Activated naive CD4-positive, alpha-beta T cell treated with Interleukin-2 at 50 U/mL for 16 hours (primary cell): ENCODE measurements at places on chromosomes 11 and 22.
A peak's percentile ranks its signal among the peaks of the same experiment; 100 is the strongest.

- DNase-seq, result no peak
Measured at GRCh38 chr11:64409707-64410403, 50.9 kb downstream of the RPS6KA4 start.

DNA sequence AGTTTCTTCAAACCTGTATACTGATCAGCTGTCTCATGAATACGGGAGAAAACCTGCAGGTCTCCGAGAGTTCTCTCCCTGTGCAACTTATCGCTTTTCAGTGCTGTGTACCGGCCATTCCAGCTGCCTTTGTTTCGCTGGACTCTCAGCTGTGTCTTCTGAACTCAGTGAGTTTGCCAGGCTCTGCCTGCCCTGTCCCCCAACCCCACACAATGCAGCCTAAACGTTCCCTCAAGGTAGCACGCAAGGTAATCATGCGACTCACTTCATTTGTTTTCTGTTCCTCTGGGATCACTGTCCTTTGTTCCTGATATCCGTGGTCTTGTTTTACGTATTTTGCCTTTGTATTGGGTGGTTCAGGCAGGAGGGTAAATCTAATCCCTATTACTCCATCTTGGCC is 13.5 kb downstream of the RBM7 start:
- DNase-seq, result no peak

- no peak for DNase-seq
Measured at GRCh38 chr11:1381793-1382425, 7.8 kb upstream of the BRSK2 start.

DNA sequence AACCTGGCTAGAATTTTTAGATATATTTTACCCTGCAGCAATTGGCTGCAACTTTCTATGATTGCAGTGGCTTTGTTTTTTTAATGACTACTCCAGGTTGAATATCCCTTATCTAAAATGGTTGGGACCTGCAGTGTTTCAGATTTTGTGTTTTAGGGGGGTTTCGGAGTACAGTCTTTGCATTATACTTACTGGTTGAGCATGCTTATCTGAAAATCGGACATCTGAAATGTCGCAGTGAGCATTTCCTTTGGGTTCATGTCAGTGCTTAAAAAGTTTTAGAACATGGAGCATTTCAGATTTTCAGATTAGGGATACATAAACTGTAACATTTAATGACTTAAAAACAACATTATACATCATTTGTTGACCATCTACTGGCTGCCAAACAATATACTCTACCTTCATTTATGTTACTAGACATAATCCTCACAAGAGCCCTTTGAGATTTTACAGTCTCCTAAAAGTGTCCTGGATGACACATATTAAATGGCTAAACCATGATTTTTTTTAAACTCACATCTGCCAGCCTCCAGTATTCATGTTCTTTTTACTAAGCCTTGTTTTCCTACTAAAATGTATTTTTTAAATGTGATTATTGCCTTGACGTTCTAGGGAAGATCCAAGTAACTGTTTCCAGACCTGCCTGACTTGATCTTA is 66.3 kb downstream of the PRMT3 start:
- no peak for DNase-seq

DNA sequence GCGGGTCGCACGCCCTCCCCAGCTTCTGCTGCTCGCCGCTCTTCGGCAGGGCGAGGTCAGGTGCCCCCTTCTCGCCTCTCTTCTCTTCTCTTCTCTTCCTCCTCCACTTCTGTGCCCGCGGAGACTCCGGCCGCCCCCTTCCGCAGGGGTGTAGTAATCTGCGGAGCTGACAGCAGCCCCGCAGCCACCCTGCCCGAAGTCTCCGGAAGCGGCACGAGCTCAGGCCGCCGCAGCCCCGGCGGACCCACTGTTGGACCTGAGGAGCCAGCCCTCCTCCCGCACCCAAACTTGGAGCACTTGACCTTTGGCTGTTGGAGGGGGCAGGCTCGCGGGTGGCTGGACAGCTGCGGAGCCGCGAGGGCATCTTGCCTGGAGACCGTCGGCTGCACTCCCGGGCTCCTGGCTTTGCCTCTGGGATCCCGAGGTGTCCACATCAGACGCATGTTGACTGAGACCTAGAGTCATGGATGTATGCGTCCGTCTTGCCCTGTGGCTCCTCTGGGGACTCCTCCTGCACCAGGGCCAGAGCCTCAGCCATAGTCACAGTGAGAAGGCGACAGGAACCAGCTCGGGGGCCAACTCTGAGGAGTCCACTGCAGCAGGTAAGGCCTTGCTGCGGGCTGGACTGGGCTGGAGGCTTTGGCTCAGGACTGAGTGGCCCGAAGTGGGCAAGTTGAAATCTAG is 486 bp downstream of the STIM1 start:
- DNase-seq, result peak; percentile 54

DNA sequence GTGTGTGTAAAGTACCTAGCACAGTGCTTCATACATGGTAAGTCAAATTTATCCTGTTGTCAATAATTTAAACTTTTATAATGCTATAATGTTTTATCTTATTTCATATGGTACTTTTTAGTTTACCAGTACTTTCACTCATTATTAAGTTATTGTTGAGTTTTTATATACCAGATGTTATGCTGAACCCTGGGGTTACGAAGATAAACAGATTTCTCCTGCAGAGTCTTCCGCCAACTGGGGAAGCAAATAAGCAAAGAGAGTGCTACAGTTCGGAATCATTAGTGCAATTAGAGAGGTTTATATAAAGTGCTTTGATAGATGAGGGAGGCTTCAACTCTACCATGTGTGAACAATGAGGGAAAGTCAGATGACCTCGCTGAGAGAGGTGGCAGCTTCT is 362.3 kb downstream of the DYNC2H1 start:
- no peak for DNase-seq

DNA sequence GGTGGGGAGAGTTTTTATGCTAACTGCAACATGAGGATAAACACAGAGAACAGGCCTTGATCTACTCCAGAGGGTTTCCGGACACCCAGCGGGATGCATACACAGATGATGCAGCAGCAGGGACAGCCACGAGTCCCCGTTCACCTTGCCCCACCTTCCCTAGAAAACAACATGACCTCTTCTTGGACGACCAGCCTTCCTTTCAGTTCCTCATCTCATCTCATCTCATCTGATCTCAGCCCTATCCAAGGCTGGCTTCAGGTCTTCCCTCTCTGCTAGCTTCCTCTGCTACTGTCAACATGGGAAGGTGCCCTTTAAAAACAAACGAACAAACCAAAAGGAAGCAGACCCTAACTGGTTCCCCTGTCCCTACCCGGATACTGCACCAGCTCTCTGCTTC is 1356.2 kb downstream of the TBC1D22A start:
- no peak for DNase-seq

GRCh38 chr11:95723361-95723942 is 66.1 kb downstream of the FAM76B start:
- DNase-seq, result no peak

- DNase-seq, result no peak
Measured at GRCh38 chr22:17496841-17497240, 66.5 kb upstream of the SLC25A18 start.

DNA sequence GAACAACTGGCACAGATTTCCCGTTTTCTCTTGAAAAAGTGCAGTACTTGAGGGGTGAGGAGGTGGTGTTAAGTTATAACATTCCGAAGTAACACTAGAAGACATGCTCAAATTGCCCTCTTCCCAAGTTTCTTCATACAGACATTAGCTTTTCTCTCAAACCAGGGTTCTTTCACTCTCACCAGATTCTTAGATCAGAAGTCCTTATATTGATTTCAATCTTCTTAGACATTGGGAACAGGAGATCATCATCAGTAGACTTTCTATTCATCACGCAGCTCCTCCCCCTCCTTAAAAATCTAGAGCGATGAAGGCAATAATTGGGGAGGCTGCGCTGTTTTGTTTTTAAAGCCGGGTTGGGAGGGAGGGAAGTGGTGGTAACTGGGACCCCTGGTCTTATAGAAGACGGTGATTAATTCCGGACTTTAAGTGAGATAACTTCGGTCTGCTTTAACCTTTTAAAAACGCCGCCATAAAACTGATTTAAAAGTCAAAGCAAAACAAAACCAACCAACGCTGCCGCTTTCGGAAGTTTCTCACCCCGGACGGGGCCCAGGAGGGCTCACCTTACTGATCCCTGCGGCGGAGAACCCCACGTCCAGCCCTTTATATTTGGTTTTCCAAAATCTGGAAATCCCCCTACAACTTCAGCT is 665 bp downstream of the USP28 start:
- DNase-seq, result no peak

- DNase-seq, result no peak
Measured at GRCh38 chr11:40321537-40321936, 1137.9 kb downstream of the LRRC4C start.

- no peak for DNase-seq
Measured at GRCh38 chr11:102807921-102808320, 10.0 kb upstream of the MMP1 start.

GRCh38 chr22:30320021-30320556 is 6.7 kb downstream of the TBC1D10A start:
- no peak for DNase-seq

GRCh38 chr11:28011813-28012212 is 96.1 kb downstream of the KIF18A start:
- DNase-seq, result no peak

DNA sequence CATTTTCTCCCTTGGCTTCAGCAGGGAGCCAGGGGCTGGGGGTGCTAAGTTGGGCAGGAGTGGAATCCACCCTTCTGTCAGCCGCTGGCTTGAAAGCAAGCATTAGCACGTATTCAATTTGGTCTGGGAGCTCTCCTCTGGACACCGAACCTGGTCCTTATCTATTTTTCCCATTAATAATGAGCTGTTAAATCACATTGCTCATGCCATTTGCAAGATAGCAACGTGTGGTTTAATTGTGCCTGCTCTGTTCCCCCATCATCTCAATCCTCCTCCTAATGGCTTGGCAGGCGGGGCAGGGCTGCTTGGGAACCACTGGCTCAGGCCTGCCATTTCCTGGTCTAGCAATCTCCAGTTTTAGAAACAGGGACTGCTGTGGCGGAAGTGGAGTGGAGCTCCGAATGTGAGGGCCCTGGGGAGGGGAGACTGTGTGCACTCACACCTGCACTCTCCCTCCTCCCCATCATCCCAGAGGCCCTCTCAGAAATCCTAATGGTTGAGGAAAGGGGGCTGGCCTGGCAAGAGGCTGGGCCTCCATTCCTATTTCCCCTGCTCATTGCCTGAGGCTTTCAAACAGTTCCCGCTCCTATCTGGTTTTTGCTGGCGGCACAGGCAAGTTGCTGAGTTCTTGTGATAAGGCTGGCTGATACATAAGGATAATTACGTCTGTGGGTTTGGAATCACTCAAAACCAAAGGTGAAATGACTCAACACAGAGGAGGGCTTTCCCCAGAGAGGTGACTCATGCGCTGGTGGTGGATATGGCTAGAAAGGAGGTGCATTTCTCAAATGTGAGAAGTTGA is 201.2 kb upstream of the E2F8 start:
- DNase-seq, result peak; percentile 39

- no peak for DNase-seq
Measured at GRCh38 chr11:121723246-121723741, 270.5 kb upstream of the SORL1-AS1 start.

DNA sequence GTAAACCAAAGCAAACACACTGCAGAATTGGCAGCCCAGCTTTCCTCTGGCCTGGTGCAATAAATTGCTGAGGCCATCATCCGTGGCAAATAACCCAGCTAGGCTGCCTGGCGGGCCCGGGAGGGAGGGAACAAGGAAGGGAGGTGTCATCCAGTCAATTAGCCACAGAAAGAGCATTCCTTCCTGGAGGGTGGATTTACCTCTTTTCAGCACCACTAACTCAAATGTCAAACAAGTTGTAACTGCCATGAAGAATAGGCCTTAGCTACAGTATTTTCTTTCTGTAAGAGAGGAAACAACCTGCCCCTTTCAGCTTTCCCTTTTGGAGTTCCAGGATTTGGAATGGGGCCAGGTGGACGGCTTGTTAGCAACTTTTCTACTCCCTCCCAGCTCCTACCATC is 163.8 kb upstream of the BDNF start:
- DNase-seq, result no peak
